Activated T-cell treated with anti-CD3 and anti-CD28 coated beads for 48 hours (primary cell): ENCODE measurements at places on chromosomes 12 and 14.

GRCh38 chr12:125533434-125534029 lies 468.3 kb downstream of the AACS start:
- DNase-seq, result peak; percentile 21

DNA sequence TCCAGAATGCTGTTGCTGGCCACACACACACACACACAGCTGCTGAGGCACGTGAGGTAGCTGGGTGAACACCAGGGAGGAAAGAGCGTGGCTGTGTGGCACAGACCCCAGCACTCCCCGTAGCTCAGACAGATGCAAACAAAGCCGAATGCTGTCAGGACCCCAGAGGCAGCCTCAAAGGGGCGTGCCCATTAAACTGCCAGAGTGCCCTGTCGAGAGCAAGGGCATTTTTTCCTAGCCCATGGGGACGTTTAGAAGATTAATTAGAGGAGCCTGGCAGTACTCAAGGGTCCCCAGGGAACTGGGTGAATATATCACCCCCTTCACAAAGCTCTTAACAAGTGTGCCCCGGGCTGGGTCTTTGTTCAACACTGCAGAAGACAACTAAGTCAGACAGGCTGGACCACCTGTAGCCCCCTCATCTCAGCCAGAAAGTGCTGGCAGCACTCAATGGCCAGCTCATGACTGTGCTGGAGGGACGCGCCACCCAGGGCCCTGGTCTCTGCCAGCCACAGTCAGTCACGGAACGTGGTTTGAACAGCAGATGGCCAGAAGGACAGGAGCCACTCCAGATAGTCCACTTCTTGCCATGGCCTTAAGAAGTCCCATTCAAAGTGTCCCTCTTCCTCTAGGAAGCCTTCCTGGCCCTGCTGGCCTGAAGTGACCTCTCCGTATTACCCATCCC lies 37.5 kb downstream of the TTC7B start:
- DNase-seq, result no peak

- DNase-seq, result no peak
These were observed 1.6 kb upstream of the MANSC4 start for GRCh38 chr12:27781680-27782079.

DNA sequence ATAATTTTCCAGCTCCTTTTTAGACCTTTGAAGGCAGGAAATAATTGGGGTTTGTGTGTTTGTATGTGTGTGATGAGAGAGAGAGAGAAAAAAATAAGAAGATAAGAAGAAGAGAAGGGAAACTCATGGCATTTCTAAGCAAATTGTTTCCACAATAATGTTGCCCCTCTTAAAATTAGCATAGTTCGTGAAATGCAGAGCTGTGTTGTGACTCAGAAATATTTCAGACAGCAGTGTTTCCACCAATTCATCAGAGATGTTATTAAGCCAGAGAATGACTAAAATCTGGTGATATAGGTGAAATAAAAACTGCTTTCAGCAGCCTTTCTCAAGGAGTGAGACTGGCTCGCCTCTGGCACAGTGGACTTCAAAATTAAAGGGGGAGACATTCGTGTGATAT lies 65.9 kb upstream of the ARHGAP5 start:
- no peak for DNase-seq

- no peak for DNase-seq
These were observed 203.6 kb downstream of the NOVA1 start for GRCh38 chr14:26394150-26394810.

- no peak for DNase-seq
These were observed 225.5 kb downstream of the ERC1 start for GRCh38 chr12:1216560-1216959.

GRCh38 chr14:101858791-101859537 lies 97.5 kb downstream of the PPP2R5C start:
- DNase-seq, result no peak

GRCh38 chr12:43154498-43155045 lies 397.4 kb downstream of the ADAMTS20 start:
- no peak for DNase-seq

DNA sequence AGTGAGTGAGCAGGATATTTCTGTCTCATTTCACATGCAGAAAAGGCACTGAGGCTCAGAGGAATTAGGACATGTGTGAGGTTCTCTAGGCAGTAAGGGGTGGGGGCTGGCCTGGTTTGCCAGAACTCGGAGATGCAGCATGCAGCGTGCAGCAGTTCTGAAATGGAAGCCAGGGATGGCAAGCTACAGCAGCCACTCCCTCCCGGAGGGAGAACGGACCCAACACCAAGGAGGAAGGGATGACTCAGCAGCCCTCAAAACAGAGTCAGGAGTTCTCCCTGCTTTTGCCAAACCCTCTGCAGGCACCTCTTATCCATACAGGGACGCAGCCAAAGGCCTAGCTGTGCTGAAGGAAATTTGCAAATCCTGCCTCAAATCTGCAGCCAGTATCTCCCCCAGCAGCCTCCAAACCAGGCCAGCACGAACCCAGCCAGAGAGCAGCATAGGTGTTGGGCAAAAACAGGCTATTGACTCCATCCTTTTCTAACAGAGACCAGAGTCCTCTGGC lies 10.3 kb upstream of the SERPINA3 start:
- DNase-seq, result no peak

DNA sequence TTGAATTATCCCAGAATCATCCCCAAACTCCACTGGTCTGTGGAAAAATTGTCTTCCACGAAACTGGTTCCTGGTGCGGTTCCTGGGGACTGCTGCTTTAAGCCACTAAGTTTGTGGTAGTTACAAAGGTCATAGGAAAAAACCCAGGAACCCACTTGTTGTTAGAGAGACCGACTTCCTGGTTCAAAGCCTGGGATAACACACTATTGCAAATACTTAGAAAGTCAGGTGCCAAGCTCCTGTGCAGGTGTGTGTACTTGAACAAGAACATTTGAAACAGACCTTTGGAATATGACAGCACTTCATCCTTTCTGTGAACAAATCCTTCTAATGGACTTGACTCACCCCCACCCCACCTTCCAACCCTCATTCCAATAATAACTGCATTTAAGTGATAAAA lies 519.6 kb downstream of the GLT1D1 start:
- no peak for DNase-seq

GRCh38 chr12:78088391-78088832 lies 257.7 kb downstream of the NAV3 start:
- no peak for DNase-seq

DNA sequence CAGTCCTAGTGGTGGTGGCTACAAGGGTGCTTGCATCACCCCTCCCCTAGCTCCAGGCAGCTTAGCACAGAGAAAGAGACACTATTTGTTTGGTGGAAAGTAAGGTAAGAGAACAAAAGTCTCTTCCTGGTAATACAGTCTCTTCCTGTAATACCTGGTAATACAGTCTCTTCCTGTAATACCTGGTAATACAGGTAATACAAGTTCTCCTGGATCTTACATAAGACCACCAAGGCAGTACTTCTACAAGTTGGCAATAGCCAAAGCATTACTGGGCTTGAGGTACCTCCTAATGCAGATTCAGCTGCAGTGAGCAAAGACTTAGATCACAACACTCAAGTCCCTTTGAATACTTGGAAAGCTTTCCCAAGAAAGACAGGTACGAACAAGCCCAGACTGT lies 77.0 kb downstream of the CATSPERB start:
- no peak for DNase-seq

DNA sequence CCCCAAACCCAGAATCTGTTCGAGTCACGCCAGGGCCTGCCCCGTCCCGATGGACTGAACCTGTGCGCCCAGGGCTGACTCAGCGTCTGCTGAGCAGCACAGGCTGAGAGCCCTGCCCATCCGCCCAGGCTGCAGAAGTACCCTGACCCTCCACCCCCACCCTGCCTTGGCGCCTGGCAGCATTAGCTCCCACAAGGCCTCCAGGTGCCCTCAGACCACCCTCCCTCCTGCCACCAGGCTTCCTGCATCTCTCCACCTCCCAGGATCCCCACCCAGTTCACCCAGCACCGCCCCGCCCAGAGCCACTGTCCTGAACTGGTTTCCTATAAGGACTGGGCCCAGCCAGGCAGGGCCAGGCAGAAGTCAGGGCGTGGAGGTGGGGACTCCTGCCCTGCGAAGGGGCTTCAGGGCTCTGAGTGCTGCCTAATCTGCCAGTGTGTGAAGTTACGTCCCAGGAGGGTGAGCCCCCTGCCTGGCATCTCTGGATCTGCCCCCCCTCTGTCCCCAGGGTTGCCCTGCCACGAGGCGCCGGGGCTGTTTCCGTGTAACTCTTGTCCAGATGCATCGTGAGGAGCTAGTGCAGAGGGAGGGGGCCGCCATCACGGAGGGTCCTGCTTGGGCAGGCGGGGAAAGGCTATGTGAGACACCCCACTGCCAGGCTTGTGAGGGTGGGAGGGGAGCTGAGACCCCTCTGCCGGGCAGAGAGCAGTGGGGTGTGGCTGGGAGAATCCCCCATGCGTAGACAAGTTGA lies 9.1 kb downstream of the ADSS1 start:
- DNase-seq, result no peak

GRCh38 chr14:59018460-59018859 lies 170.0 kb upstream of the DAAM1 start:
- DNase-seq, result no peak

DNA sequence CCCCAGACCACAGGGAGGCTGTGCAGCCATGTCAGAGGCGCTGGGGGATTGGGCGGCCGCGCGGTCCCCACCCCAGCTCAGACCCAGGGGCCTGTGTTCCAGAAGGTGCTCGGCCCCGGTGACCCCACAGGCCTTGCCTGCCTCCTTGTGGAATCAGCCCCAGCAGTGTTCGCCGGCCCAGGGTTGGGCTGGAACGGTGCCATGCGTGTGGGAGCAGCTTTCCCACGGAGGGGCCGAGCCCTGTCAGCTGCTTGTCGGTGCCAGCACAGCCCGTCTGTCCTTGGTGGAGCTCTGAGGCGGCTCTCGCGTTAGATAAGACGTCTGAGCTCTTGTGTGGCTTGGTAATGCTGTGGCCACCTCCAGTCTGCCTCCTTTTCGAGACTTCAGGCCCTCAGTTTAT lies 8.5 kb downstream of the ZFYVE21 start:
- no peak for DNase-seq

DNA sequence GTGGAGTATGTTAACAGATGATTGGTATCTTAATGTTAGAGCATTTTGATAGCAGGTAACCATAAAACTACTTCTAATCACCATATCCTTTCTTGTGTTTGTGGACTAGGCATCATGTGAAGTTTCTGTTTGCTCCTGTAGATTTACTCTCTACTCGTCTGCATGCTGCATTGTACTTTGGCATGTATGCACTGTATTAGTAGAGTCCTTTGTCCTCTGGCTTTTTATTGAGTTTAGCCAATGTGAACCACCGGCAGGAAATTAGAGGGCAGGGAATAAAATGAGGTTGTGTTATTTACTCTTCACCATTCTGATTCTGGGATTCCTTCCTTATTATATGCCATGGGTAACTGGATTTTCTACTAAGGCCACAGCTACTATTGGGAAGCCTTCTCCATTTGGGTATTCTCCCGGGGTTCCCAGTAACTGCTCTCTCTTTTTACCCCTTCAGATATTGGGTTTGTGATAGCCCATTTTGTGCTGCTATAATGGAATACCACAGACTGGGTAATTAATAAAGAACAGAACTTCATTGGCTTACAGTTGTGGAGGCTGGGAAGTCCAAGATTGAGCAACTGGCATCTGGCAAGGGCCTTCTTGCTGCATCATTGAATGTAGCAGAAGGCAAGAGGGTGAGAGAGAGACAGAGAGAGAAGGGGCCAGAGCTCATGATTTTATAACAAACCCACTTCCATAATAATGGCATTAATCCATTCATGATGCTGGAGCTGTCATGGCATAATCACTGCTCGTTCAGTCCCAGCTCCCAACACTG lies 22.4 kb downstream of the FAM177A1 start:
- no peak for DNase-seq

DNA sequence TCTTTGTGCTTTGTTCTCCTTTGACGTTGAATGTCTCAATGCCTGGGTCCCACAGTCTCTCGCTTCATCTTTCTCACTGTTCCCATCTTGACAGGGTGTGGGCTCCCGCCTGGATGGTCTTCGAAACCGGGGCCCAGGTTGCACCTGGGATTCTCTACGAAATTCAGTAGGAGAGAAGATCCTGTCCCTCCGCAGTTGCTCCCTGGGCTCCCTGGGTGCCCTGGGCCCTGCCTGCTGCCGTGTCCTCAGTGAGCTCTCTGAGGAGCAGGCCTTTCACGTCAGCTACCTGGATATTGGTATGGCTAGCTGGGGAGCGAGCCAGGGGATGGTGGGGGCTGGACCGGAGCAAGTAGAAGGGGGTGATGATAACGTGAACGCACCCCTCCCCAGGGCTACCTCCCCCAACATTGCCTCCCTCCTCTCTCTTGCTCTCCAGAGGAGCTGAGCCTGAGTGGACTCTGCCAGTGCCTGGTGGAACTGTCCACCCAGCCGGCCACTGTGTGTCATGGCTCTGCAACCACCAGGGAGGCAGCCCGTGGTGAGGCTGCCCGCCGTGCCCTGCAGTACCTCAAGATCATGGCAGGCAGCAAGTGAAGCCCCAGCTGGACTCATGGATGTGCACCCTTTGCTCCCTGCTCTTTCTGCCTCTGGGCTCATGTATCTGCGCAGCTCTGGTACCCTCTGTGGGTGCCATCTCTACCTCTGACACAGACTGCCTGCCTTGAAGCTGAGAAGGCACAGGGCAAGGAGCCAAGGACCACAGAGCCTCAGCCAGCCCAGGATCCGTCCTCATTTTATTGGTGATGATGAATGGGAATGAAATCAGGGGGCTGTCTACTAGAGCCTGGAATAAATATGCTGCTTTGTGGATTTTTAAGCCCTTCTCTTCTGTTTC lies 1.5 kb downstream of the NPFF start:
- no peak for DNase-seq

- no peak for DNase-seq
These were observed 3.1 kb downstream of the RDH16 start for GRCh38 chr12:56954057-56954957.

- DNase-seq, result no peak
These were observed 47.2 kb downstream of the SVOP start for GRCh38 chr12:108973629-108974152.

GRCh38 chr12:39623919-39624318 lies 4.3 kb upstream of the ABCD2 start:
- DNase-seq, result no peak

DNA sequence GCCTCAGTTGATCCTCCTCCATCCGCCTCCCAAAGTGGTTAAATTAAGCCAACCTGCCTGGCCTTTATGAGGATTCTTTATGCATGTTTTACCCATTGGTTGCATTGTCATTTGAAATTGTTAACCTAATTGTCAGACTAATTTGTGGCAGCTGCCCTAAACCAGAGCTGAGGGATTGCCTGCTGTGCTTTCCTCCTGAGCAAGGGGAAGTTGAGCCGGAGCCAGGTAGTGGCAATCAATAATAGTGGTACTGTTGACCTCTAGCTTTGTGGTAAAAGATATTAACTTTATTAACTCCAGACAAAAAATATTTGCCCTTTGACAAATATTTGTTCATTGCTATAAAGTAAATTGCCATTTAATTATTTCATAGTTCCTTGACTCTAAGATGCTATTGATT lies 5.6 kb upstream of the HEBP1 start:
- DNase-seq, result no peak

DNA sequence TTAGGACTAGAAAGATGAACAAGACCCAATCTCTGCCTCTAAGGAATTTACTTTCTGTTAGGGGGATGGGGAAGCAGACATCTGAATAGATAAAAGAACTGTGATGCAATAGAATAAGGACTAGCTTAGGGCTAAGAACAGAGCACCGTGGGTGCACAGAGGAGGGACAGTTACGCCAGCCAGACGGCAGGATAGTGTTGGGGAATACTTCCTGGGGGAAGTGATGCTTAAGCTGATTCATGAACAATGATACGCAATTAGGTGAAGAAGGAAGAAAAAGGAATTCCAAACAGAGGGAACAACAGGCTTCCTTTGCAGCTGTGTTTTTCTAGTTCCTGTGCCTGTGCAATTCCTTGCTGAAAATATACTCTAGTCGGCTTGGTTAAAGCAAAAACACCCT lies 501.1 kb downstream of the APAF1 start:
- no peak for DNase-seq

GRCh38 chr12:109597795-109598427 lies 24.3 kb downstream of the MVK start:
- peak; percentile 58 for DNase-seq
